ENCODE measurements at places on chromosomes 12 and 14.

- no peak for DNase-seq
Measured at GRCh38 chr14:103195828-103196615, 72.8 kb downstream of the TNFAIP2 start.

GRCh38 chr12:107310621-107311020 lies 217.3 kb upstream of the CRY1 start:
- no peak for DNase-seq

GRCh38 chr14:66015071-66015780 lies 470.9 kb upstream of the CCDC196 start:
- no peak for DNase-seq

- no peak for DNase-seq
Measured at GRCh38 chr12:74906224-74906623, 303.4 kb downstream of the KCNC2 start.

- DNase-seq, result peak; percentile 78
Measured at GRCh38 chr12:49698619-49699545, 8.3 kb downstream of the FMNL3 start.

GRCh38 chr12:10243818-10244520 lies 31.3 kb downstream of the GABARAPL1 start:
- peak; percentile 77 for DNase-seq

- no peak for DNase-seq
Measured at GRCh38 chr14:72142328-72142727, 210.1 kb downstream of the RGS6 start.

DNA sequence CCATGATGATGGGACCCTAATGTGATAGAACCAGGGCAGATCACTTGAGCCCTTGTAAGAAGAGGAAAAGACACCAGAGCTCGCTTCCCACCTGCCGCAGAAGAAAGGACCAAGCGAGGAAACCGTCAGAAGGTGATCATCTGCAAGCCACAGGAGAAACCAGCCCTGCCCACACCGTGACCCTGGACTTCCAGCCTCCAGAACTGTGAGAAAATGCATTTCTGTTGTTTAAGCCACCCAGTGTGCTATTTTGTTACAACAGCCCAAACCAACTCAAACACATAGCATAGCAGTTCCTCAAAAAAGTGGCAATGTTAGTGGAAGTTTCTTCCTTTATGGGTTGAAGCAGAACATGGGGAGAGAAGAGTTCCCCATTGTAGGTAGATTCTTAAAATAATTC lies 107.9 kb upstream of the BCL2L14 start:
- no peak for DNase-seq

- DNase-seq, result no peak
Measured at GRCh38 chr14:104983231-104983721, 2.3 kb upstream of the CLBA1 start.

GRCh38 chr14:39884091-39884490 lies 451.9 kb upstream of the FBXO33 start:
- no peak for DNase-seq

DNA sequence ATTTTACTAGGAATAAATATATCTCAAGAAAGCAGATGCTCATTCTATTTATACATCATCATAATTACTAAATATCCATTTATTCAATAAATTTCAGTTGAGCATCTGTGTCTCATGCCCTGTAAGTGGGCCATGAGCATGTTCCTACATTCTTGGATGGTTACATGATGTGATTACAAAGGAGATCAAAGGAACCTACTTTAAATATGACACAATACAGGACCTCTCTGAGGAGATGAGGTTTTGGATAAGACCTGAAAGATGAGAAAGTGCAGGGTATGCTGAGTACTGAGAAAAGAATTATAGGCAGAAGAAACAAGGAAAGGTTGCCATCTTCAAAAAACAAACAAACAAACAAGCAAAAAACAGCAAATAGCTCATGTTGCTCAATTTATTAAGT lies 105.4 kb upstream of the CNTN1 start:
- no peak for DNase-seq

DNA sequence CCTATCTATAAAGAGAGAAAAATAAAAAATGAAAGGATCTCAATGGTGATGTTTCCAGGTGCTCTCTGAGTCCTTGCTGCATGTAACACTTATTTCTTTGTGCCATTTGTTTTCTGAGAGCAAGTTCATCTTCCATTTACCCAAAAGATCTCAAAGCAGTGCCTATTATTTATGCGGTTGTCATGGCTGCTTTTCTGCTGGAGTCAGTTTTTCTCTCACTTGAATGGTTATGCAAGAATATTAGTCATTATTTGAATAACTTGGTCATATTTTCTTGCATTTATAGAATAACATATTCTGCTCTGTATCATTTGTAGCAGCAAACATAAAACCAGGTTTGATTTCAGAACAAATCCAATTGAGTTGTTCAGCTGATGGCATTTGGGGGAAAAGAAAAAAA lies 141.8 kb upstream of the G2E3 start:
- DNase-seq, result no peak

GRCh38 chr14:93045965-93046704 lies 69.6 kb downstream of the ITPK1 start:
- no peak for DNase-seq

- DNase-seq, result no peak
Measured at GRCh38 chr12:1013618-1014489, 22.8 kb downstream of the ERC1 start.

DNA sequence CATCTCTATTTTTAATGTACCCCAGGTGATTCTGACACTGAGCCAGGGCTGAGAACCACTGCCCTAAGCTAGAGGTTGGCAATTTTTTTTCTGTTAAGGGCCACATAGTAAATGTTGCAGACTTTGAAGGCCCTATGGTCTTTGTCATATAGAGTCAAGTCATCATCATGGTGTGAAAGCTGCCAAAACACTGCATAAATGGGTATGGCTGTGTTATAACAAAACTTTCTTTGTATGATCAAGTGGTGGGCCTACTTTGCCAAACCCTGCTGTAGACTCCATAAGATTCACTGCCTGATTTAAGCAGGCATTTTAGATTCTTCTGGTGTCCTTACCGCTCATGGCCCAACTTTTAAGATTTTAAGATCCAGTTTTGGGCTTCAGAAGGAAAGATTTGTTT lies 76.8 kb downstream of the CLMN start:
- DNase-seq, result no peak

DNA sequence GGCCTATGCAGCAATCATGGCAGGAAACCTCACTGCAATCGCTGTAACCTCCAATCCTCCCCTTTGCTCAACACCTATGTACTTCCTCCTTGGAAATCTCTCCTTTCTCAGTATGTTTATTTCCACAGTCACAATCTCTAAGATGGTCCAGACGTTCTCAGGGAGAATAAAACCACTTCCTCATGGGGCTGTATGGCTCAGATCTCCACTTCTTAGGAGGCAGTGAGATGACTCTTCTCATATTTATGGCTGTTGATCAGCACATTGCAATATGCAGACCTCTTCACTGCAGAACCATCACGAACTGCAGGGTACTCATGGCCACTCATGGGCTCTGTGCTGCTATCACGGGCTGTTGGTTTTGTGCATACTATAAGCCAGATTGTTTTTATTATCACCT lies 17.1 kb upstream of the OR4K17 start:
- DNase-seq, result no peak

GRCh38 chr12:83472350-83472749 lies 785.6 kb downstream of the TMTC2 start:
- DNase-seq, result no peak

DNA sequence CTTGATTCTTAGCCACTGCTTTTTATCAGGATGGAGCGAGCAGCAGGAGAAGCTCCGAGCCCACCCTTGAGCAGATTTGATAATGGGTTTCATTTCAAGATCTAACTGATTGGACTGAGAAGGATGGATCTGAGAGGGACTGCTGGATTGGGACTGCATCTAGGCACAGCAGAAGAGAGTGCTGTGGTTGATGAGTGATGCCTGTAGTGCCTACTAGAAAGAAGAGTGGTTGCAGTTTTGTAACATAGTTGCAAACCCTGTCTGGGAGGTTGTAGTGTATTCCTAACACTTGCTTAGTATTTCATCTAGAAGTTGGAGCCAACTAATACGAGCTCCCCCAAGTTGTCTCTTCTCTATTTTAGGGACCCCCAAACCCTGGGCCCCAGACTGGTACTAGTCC lies 88.7 kb downstream of the ASCL1 start:
- DNase-seq, result no peak

GRCh38 chr14:102525219-102525928 lies 15.8 kb upstream of the ANKRD9 start:
- peak; percentile 44 for DNase-seq

DNA sequence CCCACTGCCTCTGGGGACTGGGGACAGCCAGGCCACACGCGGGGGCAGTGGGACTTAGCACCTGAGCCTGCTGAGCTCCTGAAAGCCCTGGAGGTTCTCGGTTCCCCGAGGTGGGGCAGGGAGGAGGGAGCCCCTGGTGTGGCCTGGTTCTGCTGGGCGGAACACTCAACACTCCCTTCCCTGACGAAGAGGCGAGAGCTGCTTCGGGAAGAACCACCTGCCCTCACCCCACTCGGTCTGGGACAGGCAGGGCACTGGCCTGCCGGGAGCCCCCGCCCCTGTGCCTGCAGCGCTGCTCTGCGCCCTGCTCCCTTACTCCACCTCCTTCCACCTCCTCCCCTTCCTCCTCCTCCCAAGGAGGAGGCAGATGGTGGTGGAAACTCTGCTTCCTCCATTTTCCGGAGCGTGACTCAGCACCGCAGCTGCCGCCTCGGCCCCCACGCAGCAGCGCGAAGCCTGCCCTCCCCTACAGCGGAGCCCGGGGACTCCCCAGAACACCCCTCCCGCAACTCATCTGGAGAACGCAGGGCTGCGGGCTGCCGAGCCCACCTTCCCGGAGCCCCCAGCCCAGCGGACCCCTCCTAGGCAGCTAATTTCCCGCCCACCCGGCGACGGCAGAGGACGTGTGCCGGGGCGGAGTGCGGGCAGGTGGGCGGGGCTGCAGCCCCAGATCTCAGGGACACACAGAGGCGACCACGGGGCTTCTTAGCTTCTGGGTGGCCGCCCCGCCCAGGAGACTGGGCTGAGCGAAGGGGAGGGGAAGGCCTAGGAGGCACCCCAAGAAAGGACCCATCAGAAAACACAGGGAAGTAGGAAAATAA lies 11.7 kb upstream of the INF2 start:
- peak; percentile 43 for DNase-seq

DNA sequence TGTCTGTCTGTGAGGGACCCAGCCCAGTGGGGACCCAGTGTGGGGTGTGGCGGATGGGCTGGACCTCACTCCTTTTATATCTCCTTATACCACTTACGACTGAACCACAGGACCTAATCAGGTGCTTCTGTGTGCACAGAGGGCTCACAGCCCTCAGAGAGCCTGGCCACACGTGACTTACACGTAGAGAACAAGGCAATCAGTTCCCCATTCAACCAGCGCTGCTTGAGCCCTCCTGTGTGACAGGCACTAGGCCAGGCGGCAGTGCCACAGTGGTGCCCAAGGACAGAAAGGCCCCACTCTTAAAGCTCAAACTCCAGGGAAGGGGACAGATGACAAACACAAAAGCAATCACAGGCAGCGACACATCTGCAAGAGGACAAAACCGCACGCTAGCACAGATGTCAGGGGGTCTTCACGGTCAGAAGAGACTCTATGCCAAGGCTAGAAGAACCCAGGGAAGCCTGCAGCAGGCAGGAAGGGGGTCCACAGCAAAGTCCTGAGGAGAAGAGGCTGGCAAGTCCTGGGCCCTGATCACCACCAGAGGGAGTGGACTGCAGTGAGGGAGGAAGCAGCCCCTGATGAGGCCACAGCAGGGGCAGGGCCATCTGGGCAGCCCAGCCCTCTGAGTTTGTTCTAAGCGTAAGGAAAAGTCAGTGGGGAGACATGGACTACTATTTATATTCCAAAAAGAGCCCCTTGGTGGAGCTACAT lies 39.3 kb downstream of the SETD3 start:
- peak; percentile 19 for DNase-seq

DNA sequence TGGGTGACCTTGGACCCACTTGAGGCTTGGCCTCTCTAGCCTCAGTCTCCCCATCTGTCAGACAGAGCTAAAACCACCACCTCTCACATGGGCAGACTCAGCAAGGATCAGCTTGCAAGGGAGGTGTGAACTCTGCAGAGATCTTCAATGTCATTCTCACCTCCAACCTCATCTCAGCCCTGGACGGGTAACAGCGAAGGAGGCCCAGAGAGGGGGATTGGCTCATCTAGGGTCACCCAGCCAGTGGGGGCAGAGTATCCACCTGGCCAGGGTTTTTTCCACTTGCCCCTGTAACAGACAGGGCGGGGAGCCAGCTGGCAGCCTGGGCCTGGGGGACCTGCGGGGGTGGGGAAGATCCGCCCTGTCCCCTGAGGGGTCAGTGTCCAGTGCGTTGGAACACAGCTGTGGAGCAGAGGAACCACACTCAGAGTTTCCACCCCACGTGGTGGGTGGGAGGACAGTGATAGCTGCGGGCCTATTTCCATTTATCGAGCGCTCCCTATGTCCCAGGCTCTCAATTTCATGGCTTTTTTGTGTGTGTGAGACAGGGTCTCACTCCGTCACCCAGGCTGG lies 27.4 kb downstream of the DTX1 start:
- peak; percentile 36 for DNase-seq

DNA sequence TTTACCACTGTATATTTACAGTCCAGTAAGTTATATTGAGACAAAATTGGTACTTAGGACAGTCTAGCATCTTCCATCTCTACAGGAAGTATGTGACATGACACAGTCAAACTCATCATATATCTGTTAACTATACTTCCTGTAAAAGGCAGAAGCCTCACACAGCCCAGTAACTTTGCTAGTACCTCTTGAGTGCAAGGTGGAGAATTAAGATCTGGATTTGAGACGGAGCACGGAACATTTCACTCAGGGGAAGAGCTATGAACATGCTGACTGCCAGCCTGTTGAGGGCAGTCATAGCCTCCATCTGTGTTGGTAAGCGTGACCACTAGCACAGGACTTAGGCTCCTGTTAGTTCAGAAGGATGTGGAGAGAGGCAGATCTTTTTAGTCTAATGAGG lies 333.7 kb upstream of the OR4E1 start:
- no peak for DNase-seq

DNA sequence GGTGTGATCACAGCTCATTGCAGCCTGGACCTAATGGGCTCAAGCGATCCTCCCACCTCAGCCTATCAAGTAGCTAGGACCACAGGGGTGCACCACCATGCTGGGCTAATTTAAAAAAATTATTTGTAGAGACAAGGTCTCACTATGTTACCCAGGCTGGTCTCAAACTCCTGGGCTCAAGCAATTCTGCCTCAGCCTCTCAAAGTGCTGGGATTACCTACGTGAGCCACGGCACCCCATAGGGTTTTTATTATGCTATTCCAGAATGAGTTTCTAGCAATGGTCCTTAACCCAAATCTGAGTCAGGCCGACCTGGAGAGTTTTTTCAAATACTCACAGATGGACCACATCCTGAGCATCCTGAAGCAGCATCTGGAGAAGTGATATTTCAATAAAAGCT lies 159.8 kb downstream of the CPNE8 start:
- DNase-seq, result no peak

DNA sequence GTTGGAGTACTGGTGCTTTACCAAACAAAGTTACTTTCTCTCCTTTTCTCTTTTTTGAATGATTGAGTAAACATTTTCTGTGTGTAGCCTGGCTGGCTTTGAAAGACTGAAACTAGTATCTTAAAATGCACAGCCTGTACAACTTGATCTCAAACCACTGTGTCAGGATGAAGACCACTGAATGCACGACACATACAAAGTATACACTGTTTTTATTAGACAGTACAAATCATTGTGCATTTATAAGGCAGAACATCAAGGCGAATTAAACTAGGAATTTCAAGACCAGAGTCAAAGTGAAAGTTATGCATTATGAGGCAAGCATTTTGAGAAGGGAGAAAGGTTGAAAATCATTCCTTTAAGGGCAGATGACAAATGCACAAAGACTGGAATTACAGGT lies 59.0 kb downstream of the PIWIL1 start:
- DNase-seq, result no peak

- DNase-seq, result no peak
Measured at GRCh38 chr12:100426145-100426544, 47.5 kb upstream of the NR1H4 start.

Data from immature natural killer cell (primary cell).